ENCODE measurements at places on chromosomes 2 and 18. TPM values are rescaled to one million over a fixed set of nuclear protein-coding genes. Genes with fewer than 3 reads are reported as not detected.

Gene DSG1
- not detected for total RNA-seq

Gene CRYGA
- total RNA-seq = not detected

Gene CPLX4
- total RNA-seq = not detected

Gene GKN2
- total RNA-seq = not detected

Gene LRP1B
- total RNA-seq = not detected

Gene CTNNA2
- not detected for total RNA-seq

Gene TMEM169
- 0.35 TPM for total RNA-seq

Gene DSG2
- total RNA-seq = 106 TPM

Gene STARD6
- total RNA-seq = not detected

Gene FZD7
- 1.1 TPM for total RNA-seq

Gene MAT2A
- total RNA-seq = 348 TPM
